ENCODE measurements at places on chromosomes 6 and 20. TPM values are rescaled to one million over a fixed set of nuclear protein-coding genes. Genes with fewer than 3 reads are reported as not detected.

- no peak for DNase-seq
Measured at GRCh38 chr20:22449188-22449973, 135.0 kb downstream of the FOXA2 start.

GRCh38 chr6:73774311-73774774 lies 78.3 kb downstream of the CD109 start:
- no peak for DNase-seq

The PKHD1 gene
- total RNA-seq: 0.02 TPM

The GHRH gene
- total RNA-seq: not detected

The PTCRA gene
- total RNA-seq: not detected
